ENCODE measurements at places on chromosomes 4 and X. TPM values are rescaled to one million over a fixed set of nuclear protein-coding genes. Genes with fewer than 3 reads are reported as not detected.
A peak's percentile ranks its signal among the peaks of the same experiment; 100 is the strongest.

The GLRB gene
- polyA plus RNA-seq: not detected

GRCh38 chr4:122901247-122902010 is 21.0 kb downstream of the NUDT6 start:
- no peak overlapping the region for H3K4me3 ChIP-seq
- no peaks in the 10 kb centered on the region for H3K36me3 ChIP-seq
- H3K27ac ChIP-seq: no peak overlapping the region
- no peaks in the 10 kb centered on the region for H3K27me3 ChIP-seq

DNA sequence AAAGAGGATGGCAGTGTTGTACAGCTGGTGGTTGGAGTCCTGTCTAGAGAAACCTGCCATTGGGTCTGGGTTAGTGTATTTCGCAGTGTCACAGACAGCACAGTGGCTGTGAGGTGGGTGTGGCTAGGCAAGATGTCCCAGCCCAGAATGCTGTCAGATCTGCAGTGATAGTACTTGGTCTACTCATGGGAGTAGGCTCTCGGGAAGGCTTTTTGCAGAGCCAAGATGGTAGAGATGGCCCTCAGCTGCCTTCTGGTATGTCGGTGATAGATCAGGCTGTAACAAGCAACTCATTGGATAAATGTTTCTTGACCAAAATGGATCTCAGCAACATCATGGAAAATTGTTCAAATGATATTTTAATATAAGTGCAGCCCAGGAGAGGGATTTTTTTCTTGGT is 84.3 kb upstream of the WDR1 start:
- H3K36me3 ChIP-seq: no peaks in the 10 kb centered on the region
- H3K27me3 ChIP-seq: no peaks in the 10 kb centered on the region

GRCh38 chr4:1463088-1463926 is 57.1 kb upstream of the NKX1-1 start:
- no peak overlapping the region for H3K4me3 ChIP-seq
- no peak for DNase-seq
- no peaks in the 10 kb centered on the region for H3K27me3 ChIP-seq
- no peaks in the 10 kb centered on the region for H3K36me3 ChIP-seq
- no peaks in the 10 kb centered on the region for H3K4me1 ChIP-seq

DNA sequence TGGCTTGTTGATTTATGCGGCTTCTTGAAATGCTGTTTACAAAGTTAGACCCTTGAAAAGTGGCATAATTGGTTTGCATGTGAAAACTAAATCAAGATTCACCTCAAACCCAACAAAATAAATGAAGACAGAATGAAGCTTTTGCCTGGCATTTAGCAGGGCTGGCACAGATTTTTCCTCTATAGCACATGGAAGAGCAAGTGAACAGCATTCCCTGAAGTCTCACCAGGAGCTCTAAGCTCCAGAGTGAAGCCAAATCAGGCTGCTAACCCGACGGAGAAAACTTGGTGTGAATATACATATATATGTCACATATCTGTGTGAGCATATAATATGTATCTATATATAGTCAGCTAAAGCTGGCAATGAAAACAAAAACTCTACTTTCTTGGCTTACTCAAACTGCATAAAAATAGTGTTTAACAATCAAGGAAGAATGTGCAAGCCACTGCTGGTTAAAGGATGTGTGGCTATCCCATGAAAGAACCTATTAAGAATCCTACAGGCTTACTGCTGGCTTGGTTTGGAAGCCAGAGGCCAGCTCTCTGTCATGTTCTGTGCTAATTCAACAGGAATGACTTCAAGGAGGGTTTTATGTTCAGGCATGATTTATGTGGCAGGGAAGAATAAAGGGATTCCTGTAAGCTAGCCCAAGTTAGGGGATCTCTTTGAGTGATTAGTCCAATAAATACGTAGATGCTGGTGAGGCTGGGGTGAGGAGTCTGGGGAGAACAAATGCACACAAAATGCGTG is 69.9 kb downstream of the MFAP3L start:
- no peak overlapping the region for H3K27ac ChIP-seq
- DNase-seq: no peak

- H3K4me3 ChIP-seq: no peak overlapping the region
- H3K36me3 ChIP-seq: no peaks in the 10 kb centered on the region
- DNase-seq: no peak
- no peaks in the 10 kb centered on the region for H3K27me3 ChIP-seq
- H3K4me1 ChIP-seq: no peaks in the 10 kb centered on the region
- H3K27ac ChIP-seq: no peak overlapping the region
These were observed 408.6 kb upstream of the ACTRT1 start for GRCh38 chrX:128460835-128461234.

DNA sequence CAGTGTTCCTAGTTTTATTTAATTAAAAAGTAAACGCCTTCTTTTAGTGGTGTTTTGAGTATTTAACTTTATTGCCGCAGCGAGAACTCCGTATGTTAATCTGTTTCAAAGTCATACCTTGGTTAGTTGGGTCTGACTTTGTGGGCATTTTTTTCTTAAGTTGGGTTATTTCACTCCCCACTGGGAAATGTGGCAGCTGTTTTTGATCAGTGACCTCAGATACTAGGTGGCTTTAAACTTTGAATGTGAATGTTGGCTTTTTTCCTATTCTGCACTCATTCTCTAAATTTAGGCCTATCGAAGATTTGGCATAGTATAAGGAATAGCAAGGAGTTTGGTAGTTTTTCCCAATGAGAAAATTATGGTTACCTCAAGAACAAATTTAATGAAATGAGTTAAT is 85.9 kb downstream of the FIP1L1 start:
- no peaks in the 10 kb centered on the region for H3K4me1 ChIP-seq
- no peak overlapping the region for H3K27ac ChIP-seq
- H3K36me3 ChIP-seq: peaks cover 19% of the 10 kb centered on the region
- no peaks in the 10 kb centered on the region for H3K27me3 ChIP-seq
- no peak for DNase-seq

The NWD2 gene
- polyA plus RNA-seq: not detected

- H3K27ac ChIP-seq: no peak overlapping the region
- no peaks in the 10 kb centered on the region for H3K27me3 ChIP-seq
- H3K4me3 ChIP-seq: no peak overlapping the region
- no peaks in the 10 kb centered on the region for H3K4me1 ChIP-seq
These were observed 173.7 kb upstream of the FAT4 start for GRCh38 chr4:125140966-125141495.

- H3K4me3 ChIP-seq: no peak overlapping the region
- no peaks in the 10 kb centered on the region for H3K4me1 ChIP-seq
- no peak for DNase-seq
- H3K27me3 ChIP-seq: no peaks in the 10 kb centered on the region
- no peak overlapping the region for H3K27ac ChIP-seq
These were observed 109.4 kb downstream of the ZNF518B start for GRCh38 chr4:10347815-10348214.

- H3K4me1 ChIP-seq: no peaks in the 10 kb centered on the region
- DNase-seq: peak; percentile 41
- H3K27me3 ChIP-seq: no peaks in the 10 kb centered on the region
- no peak overlapping the region for H3K27ac ChIP-seq
These were observed 12.7 kb upstream of the PAQR3 start for GRCh38 chr4:78951862-78952472.

DNA sequence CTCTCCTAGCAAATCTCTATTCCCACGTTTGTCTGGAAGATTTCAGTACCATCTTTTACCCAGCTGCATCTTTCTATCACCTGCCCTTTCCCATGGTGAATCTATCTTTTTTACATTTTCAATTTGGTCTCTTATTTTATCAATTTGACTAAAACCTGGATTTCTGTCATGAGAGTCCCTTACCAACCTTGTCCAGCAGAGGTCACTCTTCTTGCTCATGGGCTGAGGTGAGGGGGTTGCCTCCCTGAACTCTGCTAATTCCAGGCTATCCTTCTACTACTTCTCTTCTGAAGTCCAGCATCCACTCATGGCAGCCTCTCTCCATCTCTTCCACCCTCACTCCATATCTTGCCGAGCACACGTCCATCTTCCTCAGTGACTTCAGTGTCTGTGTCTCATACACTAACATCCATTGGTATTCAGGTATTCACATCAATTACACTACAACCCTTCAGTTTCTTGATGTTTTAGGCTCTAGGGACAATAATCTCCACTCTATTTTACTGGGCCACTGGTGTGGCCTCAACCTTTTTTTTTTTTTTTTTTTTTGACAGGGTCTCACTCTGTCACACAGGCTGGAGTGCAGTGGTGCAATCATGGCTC is 17.8 kb upstream of the ZNF827 start:
- no peak overlapping the region for H3K27ac ChIP-seq
- H3K4me1 ChIP-seq: no peaks in the 10 kb centered on the region
- H3K4me3 ChIP-seq: no peak overlapping the region
- no peaks in the 10 kb centered on the region for H3K36me3 ChIP-seq

DNA sequence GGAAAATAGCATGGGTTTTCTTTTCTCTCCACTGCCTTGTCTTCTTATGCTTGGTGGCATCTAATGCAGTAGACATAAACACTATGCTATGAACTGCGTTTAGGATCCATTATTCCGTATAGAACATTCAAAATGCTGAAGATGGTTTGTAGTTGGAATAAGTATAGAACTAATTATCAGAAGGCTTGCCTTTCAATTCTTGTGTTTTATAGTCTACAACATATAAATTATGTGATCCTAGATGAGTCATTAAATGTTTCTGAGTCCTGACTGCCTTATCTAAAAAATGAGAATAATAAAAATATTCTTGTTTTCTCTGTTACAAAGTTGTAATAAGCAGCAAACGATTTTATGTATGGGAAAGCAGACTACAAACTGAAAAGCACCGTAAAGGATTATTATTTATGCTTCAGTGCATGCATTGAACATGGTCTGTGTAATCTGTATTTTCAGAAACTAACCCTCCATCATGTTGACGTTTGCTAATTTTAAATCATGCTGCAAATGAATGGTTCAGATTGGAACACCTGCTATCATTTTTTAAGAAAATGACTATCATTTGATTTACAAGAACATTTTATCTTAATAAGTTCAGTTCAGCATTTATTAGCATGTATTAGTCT is 335.9 kb upstream of the AADAT start:
- no peaks in the 10 kb centered on the region for H3K4me1 ChIP-seq
- no peak overlapping the region for H3K4me3 ChIP-seq
- H3K36me3 ChIP-seq: no peaks in the 10 kb centered on the region
- no peaks in the 10 kb centered on the region for H3K27me3 ChIP-seq

DNA sequence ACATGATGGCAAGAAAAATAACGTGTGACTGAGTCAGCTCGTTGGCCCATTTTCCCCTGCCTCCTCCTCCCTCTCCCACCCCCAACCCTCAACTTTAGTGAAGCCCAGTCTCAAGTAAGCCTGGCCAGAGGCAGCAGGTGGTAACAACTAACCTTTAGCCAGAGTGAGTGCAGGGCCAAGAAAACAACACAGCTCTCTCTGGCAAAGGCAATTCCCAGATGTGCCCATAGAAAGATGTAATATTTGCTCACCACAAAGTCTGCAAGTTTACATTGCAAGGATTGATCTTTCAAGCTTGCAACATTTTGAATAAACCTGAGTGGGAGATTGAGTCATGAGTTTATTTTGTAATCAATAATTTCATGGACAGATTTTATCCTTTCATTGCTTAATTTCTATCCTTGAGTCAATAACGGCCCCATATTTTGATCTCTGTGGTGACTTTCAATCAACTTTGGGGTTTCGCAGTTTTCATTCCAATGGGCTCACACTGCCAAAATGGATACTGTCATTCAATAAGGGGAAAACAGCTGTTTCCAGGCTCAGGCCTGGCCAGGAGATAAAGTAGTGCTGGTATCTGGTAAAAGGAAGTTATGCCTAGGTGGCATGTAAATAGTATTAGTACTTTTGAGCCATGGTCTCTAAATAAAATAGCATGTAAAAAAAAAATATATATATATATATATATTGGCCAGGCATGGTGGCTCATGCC is 130.7 kb upstream of the TMEM164 start:
- H3K4me3 ChIP-seq: no peak overlapping the region
- H3K36me3 ChIP-seq: no peaks in the 10 kb centered on the region
- no peaks in the 10 kb centered on the region for H3K27me3 ChIP-seq
- no peak overlapping the region for H3K27ac ChIP-seq
- no peaks in the 10 kb centered on the region for H3K4me1 ChIP-seq

- H3K4me3 ChIP-seq: no peak overlapping the region
- no peaks in the 10 kb centered on the region for H3K27me3 ChIP-seq
- H3K4me1 ChIP-seq: no peaks in the 10 kb centered on the region
- H3K36me3 ChIP-seq: no peaks in the 10 kb centered on the region
These were observed 324.1 kb downstream of the TLL1 start for GRCh38 chr4:166197166-166197565.

The SMIM10L2A gene
- polyA plus RNA-seq: 0.49 TPM

DNA sequence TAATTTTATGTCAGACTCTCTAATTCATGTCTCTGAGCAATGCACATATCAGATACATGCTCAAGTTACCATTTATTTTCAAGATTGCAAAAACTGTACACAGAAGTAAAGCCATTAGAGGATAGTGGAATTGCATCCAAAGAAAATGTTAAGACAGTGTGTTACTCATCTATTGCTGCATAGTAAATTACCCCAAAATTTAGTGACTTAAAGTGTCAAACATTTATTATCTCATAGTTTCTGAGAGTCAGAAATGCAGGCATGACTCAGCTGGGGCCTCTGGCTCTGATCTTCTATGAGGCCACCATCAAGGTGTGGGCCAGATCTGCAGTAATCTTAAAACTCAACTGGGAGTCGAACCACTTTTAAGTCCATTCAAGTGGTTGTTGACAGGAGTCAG is 275.2 kb downstream of the QDPR start:
- no peak overlapping the region for H3K4me3 ChIP-seq
- no peaks in the 10 kb centered on the region for H3K27me3 ChIP-seq
- no peaks in the 10 kb centered on the region for H3K4me1 ChIP-seq
- H3K27ac ChIP-seq: no peak overlapping the region
- no peak for DNase-seq

GRCh38 chr4:73815145-73815544 is 21.3 kb upstream of the CXCL6 start:
- H3K36me3 ChIP-seq: no peaks in the 10 kb centered on the region
- DNase-seq: no peak
- H3K4me1 ChIP-seq: no peaks in the 10 kb centered on the region
- H3K4me3 ChIP-seq: no peak overlapping the region

DNA sequence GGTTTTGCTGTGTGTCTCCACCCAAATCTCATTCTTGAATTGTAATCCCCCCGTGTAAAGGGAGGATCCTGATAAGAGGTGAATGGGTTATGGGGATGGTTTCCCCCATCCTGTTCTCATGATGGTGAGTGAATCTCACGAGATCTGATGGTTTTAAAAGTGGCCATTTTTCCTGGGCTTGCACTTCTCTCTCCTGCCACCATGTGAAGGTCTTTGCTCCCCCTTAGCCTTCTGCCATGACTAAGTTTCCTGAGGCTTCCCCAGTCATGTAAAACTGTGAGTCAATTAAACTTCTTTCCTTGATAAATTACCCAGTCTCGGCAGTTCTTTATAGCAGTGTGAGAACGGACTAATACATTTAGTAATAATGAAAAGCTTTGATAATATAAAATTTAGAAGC is 46.9 kb downstream of the ANTXR2 start:
- no peaks in the 10 kb centered on the region for H3K27me3 ChIP-seq
- no peaks in the 10 kb centered on the region for H3K4me1 ChIP-seq
- peaks cover 24% of the 10 kb centered on the region for H3K36me3 ChIP-seq
- H3K27ac ChIP-seq: no peak overlapping the region

DNA sequence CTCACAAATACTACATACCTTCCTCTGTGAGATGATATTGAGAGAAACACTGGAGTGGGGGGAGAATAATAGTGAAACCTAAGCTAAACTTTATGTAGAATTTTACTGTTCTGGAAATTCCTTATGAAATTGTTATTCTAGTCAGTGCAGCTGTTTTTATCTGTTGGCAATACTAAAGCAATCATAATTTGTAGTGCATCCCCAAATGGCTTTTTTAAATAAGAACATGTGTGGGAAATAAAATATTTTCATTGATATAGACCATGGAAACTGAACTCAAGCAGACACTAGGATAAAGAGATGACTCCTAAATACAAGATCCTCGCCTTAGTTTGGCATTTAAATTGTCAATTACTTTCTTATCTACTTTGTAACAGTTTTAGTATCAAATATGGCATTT is 51.1 kb downstream of the SEC24D start:
- no peaks in the 10 kb centered on the region for H3K4me1 ChIP-seq
- no peak for DNase-seq
- H3K4me3 ChIP-seq: no peak overlapping the region
- H3K27ac ChIP-seq: no peak overlapping the region
- no peaks in the 10 kb centered on the region for H3K27me3 ChIP-seq
- peaks cover 4% of the 10 kb centered on the region for H3K36me3 ChIP-seq
